ENCODE measurements at places on chromosomes 6 and 20. TPM values are rescaled to one million over a fixed set of nuclear protein-coding genes. Genes with fewer than 3 reads are reported as not detected.

DNA sequence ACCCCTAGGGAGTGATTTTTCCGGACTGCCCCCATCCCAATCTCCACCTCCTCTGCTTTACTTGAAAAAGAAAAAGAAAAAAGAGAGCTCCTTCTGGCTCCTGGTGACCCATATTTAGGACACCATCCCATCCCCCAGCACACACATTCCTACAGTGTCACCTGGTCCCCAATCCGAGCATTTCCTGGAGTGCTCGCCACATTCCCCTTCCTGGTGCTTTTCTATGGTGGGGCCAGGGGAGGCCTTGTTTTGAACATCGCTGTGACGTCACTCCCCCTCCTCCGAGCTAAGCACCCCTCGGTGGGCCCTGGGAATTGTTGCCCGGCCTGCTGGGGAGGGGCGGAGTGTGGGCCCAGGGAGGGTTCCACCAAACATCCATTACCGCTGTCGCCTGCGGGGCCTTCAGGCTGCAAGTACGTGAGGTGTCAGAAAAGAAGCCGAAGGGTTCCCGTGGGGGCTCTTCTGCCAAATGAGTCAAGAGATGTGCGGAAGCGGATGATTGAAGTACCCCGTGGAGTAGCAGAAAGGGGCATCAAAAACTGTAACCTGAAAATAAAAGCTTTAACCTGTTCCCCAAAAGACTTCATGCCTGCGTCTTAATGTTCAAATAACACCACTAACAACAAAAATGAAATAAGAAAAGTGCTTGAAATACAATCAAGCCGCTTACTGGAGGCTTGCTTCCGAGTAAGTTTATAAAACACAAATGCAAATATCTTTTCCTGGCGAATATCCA lies 2.8 kb upstream of the FOXC1 start:
- peak; percentile 83 for DNase-seq

DNA sequence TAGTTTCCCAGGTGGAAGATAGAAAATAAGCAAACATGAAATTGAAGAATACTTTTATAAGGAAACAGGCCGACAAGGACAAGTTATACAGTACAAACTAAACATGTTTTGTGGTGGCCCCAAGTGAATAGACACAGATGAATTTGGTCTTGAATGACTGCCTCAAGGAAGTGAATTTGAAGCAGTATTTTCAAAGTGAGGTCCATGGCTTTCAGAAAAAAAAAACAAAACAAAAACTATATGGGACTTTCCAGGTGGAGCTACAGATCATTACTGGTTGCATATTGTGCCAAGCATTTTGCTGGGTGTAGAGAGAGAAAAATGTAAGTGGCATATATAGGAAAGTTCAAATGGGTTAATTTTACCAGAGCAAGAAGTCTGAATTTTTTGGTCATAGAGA lies 68.8 kb downstream of the CYB5R4 start:
- DNase-seq = no peak

- DNase-seq = no peak
These were observed 135.1 kb upstream of the CNR1 start for GRCh38 chr6:88301256-88301655.

DNA sequence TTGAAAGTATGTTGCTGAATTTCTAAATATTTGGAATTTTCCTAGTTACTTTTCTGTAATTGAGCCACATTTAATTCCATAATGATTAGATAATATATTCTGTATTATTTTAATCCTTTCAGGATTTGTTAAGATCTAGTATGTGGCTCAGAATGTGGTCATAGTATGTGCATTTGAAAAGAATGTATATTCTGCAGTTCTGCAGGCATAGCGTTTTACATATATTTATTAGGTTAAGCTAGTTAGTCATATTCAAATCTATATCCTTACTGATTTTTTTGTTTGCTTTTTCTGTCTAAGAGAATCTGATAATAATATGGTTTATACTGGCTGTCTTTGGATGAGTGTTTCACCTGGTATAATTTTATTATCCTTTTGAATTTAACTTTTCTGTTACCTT lies 33.2 kb downstream of the LIN28B start:
- DNase-seq = no peak

GRCh38 chr6:137722749-137723272 lies 144.2 kb upstream of the TNFAIP3 start:
- DNase-seq = no peak

GRCh38 chr20:23047001-23047737 lies 2.3 kb downstream of the THBD start:
- no peak for DNase-seq

- no peak for DNase-seq
These were observed 18.0 kb downstream of the MTHFD1L start for GRCh38 chr6:150883521-150883920.

GRCh38 chr6:108675226-108676200 lies 114.8 kb downstream of the FOXO3 start:
- no peak for DNase-seq

DNA sequence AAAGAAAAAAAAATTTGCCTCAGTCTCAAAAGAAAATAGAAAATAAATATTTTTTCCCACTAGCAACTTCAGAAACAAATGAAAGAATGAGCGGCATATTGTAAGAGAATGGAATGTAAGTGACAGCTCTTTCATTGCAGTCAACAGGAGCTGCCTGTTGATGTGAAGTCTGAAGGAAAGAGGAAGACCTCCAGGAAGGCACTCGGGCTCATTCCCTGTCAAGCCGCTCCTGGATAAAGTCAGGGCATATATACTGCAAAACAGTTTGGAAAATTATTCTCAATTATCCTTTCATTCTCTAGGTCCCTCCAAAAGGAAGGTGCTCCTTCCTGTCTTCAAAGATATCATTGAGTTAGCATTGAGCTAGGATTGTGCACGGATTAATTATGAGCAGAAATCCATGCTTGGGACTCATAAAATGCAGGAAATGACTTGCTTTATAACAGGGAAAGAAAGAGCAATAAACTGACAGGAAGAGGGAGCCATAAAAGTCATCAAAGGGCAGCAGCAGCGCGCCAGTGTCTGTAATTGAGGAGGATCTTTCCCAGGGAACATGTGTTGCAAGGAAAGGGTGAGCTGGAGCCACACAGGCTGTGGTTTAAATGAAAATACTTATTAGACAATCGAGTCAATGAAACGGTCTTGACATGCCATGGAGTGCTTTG lies 218.2 kb downstream of the C6orf118 start:
- DNase-seq = no peak

DNA sequence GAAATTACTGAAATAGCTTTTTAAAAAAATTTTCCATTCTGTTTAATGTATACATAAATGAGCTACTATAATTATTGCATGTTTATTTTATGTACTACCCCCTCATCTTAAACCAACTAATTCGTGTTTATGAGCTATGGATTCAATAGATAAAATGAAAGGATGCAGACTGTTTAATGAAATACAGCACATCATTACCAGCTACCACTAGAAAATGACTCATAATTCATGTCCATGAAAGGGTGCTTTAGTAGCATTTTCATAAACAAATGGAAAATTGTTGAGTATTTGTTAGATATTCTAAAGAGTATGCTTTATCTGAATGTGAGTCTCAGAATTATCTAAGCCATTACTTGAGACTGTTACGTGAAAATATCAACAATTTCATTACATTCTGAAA lies 1590.1 kb downstream of the HACE1 start:
- no peak for DNase-seq

DNA sequence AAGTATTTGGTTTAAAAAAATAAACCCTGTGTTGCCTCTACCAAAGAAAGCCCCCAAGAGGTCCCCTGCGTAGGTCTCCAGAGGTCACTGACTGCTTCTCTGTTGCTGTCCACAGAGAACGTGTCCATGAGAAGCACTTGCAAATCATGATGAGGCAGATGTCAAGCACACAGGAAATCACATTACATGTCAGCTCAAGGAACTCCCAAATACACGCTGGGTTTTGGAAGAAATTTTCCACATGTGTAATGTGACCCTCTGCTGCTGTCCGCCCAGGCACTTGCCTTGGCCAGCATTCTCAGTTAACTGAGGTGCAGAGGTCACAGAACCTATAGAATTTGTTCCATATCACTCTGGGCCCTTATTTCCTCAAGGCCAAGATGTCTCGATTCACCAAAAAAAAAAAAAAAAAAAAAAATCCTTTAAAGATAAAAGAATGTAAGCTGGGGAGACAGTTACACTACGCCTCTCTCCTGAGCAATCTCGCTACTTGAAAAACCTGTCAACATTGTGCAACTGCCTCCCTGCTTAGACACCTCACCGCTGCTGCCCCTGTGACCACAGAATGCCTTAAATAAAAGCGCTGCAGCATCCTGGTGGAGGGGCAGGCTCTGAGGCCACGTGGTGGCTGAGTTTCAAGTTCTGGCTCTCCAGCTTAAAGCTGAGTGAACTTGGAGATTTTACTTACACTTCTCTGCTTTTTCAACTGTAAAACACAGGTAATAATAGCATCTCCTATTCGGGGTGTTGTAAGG lies 42.3 kb downstream of the SLC22A23 start:
- peak; percentile 75 for DNase-seq

DNA sequence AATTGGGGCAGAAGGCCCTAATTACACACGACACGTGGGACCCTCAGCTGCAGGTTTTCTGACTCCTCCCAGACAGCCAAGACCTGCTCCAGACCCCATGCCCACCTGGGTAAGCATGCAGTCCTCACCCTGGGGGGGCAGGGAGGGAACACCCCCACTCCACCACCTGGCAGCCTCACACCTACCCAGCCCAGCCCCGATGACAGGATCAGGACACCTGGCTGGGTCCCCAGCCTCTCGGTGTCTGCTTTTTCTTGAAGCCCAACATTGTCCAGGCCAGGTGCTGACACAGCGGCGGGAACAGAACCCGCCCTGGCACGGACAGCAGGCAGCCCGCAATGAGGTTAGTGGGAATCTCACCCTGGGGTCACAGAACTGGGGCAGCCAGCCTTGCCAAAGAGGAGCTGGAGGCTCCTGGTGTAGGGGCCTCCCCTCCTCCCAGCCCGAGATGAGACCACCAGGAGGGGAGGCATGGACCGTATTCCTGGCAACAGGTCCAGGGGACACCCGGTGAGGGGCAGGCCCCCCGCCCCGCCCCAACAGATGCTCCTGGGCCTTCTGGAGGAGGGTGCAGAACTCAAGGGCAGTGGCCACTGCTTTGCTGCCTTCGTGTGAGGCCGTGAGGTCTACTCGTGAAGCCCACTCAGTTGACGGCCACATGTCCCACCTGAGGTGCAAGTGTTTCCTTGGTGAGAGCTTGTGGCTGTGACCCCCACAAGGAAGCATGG lies 103.8 kb downstream of the DLL1 start:
- DNase-seq = peak; percentile 40

- DNase-seq = no peak
These were observed 457.2 kb downstream of the KIF16B start for GRCh38 chr20:16115911-16116552.

DNA sequence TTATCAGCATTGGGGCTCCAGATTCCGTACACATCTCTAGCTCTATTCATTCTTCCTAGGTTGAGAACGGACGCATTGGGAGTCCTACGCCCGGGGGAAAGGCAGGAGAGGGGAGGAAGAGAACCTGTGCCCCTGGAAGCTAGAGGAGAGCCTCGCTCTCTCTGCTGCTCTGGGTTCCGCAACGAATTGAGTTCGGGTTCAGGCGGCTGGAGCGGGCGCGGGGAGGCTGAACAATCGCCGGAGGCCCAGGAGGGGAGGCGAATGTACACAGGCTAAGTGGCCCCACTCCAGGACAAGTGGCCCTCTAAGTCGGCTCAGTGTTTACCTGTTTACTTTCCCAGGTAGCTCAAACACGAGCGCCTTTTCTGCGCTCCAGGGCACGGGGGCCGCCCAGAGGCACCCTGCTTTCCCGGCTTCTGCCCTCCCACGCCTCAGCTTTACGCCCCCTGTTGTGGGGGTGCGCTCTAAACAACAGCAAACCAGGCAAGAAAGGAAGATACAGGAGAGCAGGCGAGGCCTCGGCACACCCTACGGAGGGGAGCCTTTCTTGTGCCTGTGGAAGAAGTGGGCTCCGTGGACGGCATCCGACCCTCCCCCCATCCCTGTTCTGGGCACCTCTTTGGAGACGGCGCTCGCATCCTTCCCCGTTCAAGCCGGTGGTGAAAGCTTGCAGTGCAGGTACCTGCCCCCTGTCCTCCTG lies 4.6 kb upstream of the NKX2-2 start:
- peak; percentile 71 for DNase-seq

GRCh38 chr6:31462964-31463870 lies 34.7 kb upstream of the MICB start:
- DNase-seq = peak; percentile 95

- DNase-seq = no peak
These were observed 126.5 kb downstream of the MYLK4 start for GRCh38 chr6:2624177-2624576.

DNA sequence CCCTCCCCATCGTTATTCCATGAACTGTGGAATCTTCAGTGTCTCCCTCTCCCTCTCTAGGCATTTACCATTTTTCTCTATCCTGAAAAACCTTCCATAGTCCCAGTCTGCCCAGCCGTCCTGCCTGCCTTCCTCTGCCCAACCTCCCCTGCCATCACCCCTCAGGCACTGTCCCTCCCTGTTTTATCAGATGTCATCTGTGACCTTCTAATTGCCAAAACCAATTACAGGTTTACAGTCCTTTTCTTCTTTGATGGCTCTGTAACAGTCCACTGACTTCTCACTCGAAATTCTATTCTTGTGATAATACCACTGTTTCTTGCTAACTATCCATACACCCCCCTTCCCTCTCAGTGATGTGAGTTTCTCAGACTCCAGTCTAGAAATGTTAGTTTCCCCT lies 2.3 kb upstream of the SLC23A2 start:
- DNase-seq = no peak

- peak; percentile 83 for DNase-seq
These were observed at the start of gene SNAP91 for GRCh38 chr6:83708970-83709747. Gene SNAP91, minus strand, starts transcription at chr6:83709101. Its CDS starts 1,174 bp downstream, at chr6:83707927.

DNA sequence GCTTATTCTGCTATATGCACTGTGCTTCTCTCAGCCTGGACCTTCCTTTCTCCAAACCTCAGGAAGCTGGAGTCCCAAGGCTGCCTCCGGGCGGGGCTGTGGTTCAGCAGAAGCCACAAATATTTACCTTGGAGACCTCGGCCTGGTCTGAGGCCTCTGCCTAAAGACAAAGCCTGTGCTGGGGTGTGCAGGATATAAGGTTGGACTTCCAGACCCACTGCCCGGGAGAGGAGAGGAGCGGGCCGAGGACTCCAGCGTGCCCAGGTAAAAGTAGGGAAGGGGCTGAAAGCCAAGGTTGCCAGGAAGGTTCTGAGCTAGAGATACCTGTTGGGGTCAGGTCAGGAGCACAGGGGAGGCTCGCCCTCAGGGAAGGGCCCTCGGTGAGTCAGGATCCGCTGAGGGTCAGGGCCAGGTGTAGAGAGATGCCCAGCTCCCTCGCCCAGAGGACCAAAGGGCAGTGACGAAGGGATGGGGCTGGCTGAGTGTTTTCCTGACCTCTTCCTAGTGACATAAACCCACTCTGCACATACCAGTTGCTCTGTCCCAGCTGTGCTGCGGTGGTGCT lies at the start of gene BPIFB1:
TSS of gene BPIFB1 (plus strand) at position 224 of the 565 bp plus-strand sequence. CDS start 2,860 bp downstream, outside the sequence.
- DNase-seq = peak; percentile 44

DNA sequence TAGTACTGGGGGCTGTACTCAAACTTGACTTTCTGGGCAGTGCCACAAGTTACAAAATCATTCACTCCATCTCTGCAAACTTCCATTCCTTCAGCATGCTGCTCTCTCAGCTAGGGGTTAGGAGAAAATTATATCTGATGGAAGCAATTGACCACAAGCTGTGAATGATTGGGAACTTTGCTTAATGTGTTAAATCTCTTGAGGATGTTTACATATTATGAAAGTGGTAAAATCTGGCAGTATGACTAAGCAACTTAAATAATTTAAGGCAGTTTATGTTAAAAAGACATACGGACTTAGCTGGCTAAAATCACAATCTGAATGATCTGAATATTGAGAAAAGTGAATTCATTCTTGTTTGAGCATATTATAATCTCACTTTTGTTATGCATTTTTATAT lies 415.0 kb downstream of the PHF3 start:
- DNase-seq = no peak

GRM4 gene
- 35.3 TPM for total RNA-seq

CCM2L gene
- total RNA-seq = 8.3 TPM

TREML2 gene
- not detected for total RNA-seq

PPP1R3G gene
- total RNA-seq = 0.48 TPM

LZTS3 gene
- 11.0 TPM for total RNA-seq

All from H7 (cell line).